Suppressor macrophage treated with lipopolysaccharide for 4 hours (primary cell): ENCODE measurements at places on chromosomes 1 and 21.

DNA sequence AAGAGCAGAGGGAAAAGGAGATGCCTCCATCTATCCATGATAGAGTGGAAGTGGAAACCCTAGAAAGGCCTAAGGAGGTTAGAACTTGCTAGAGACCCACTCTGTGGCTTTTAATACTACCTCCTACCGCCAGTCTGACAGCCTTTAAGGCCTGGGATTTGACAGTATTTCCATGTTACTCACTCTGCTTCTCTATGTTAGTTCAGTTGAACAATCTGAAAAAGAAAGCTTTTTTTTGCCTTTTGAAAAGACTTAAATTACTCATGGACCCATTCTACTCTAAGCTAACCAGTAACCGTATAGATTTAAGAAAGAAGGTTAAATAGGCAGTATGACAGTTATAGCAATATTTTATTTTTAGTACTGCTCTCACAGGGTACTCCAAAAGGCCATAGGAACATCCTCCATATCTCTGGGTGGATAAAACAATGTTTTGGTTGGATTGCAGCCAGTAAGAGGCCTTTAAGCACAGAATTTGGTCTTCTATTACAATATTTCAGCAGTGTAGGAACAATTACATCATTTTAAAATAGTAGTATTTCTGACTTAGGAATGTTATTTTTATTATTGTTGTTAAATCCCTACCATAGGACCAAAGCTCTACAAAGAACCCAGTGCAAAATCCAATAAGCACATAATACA lies 15.9 kb upstream of the GPR25 start:
- no peak for DNase-seq

GRCh38 chr1:164092603-164093353 lies 466.2 kb upstream of the PBX1 start:
- DNase-seq: peak; percentile 1

GRCh38 chr1:22105611-22106207 lies 37.2 kb downstream of the WNT4 start:
- peak; percentile 47 for DNase-seq

GRCh38 chr1:5220821-5221220 lies 566.4 kb downstream of the AJAP1 start:
- no peak for DNase-seq

DNA sequence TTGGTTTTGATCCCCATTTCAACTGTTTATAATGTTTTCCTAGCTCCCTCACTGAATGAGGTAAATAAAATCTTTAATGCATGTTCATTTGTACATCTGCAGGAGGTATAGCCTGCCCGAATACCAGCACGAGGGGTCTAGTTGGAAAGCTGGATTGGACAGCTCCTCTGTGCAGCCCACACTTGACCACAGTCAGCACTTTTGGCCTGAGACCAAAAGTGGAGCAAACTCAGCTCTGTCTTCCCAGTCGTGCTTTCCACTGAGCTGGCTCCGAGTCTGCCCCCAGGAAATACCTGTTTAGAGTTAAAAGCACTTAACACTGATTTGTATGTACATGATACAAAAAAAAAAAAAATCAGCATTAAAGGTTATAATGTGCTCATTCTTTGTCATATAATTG lies 224.4 kb downstream of the DSCAM start:
- no peak for DNase-seq

GRCh38 chr21:42750737-42751530 lies 97.5 kb downstream of the PDE9A start:
- DNase-seq: no peak

DNA sequence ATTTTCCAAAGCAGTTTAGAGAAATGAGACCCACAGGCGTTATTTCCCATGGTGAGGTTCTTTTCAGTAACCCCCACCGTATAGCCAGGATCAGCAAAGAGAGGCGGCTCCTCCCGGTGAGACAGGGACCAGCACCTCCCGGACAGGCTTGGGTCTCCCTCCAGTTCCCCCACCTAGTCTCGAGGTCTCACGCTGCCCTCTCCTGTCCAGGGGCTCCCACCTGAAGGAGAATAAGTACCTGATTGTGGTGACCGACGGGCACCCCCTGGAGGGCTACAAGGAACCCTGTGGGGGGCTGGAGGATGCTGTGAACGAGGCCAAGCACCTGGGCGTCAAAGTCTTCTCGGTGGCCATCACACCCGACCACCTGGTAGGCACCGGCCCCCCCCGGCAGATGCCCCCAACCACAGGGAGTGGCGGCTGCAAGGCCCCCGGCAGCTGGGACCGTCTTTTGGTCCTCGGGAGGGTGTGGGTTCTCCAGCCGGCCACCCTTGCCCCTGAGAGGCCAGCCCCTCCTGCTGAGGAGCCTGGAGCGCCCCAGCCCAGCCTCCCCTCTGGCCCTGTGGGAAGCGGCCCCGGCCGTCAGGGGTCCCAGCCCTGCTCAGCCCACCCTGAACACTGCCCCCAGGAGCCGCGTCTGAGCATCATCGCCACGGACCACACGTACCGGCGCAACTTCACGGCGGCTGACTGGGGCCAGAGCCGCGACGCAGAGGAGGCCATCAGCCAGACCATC lies 4.9 kb downstream of the COL6A1 start:
- DNase-seq: no peak

- peak; percentile 40 for DNase-seq
These were observed 755 bp downstream of the FBXO42 start for GRCh38 chr1:16351456-16351993.

- no peak for DNase-seq
These were observed 38.1 kb upstream of the RAP1GAP start for GRCh38 chr1:21707086-21707840.

- DNase-seq: no peak
These were observed 1267.0 kb upstream of the NCAM2 start for GRCh38 chr21:19731251-19731650.

DNA sequence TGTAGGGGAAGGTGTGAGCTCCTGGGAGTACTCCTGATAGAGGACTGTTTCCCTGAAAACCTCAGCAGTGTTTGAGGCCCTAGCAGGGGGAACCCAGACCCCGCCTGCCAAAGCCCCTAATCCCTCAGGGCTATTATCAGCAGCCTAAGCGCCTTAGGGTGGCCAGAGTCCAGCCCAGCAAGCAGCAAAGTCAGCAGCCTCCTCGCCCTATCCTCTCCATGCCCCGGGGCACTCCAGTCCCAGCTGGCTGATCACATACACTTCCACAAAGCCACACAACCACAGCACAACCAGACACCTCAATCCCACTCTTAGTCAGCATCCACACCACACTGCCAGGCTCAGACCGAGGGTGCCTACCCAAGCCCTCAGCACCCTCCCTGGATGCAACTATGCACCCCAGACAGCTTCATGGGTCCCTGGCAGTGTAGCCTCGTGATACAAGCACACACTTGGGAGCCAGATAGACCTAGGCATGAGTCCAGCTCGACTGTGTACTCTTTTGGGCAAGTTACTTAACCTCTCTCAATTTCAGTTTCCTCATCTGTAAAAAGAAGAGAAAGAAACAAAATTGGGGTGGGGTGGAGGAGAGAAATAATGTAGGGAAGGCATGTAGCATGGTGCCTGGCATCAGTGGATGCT lies 7.1 kb downstream of the IGSF9 start:
- DNase-seq: no peak

DNA sequence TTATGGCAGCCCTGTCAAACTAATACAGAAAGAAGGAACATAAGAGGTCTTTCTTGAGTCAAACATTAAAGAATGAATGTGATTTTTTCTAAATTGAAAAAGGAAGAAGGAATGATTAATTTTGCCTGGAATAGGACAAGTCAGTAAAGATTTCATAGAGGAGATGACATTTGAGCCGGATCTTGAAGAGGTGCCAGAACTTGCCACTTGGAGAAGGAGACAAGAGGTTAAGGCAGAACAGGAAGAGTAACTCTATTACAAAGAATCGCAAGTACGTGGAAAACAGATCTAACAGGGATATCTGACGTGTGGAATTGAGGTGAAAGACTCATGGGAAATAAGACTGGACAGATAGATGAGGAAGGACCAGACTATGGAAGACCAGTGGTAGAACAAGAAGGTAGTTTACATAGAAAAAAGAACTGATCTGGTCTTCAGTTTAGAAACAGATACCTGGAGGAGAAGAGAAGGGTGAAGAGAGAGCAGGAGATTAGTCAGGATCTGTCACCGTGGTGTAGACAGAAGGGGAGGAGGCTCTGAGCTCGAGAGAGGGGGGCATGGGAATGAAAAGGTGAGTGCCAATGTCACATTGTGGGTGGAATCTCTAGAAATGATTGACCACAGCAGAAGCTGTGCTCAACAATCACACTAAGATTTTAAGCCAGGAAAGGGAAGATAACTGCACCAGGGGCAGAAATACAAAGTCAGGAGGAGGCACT lies 32.5 kb downstream of the RHOU start:
- DNase-seq: no peak

GRCh38 chr21:38236232-38236631 lies 20.6 kb upstream of the KCNJ15 start:
- no peak for DNase-seq

- peak; percentile 74 for DNase-seq
These were observed 165.0 kb upstream of the IRF2BP2 start for GRCh38 chr1:234774971-234775370.

DNA sequence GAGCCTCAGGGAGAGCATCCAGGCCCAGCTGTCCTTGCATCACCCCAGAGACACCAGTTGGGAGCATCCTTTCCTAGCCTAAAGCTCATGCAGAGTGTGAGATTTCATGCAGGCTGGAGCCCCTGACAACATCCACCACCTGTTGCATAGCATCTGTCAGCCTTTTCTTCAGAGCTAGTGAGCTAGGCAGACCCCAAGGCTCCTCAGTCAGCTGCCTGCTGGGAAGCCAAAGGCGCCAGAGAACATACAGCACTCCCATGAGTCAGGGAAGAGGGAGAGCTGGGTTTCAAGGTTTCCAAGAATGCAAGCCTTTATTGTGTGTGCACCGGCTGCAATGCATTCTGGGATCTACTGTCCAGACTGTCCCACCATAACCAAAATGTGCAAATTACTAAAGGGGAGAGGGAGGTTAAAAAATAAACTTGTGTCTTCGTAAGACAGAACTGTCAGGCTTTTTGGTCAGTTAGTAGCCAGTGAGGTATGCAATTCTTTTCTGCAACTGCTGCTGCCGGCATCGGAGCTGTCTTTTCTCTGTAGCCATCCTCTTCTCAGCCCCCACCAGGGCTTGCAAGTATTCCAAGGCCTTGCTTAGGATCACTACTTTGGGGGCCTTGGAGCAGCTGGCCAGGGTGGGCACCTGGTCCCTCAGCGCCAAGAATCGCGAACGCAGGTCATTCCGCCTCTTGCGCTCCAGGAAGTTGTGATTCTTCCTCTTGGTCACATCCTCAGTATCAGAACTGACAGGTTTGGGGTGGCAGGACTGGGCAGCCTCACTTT lies 4.6 kb downstream of the MYCL start:
- DNase-seq: no peak

- no peak for DNase-seq
These were observed 100.3 kb downstream of the CACNA1E start for GRCh38 chr1:181583598-181583997.

- no peak for DNase-seq
These were observed 10.5 kb upstream of the TNFRSF25 start for GRCh38 chr1:6476483-6476882.

GRCh38 chr21:37940691-37941090 lies 24.4 kb upstream of the KCNJ6 start:
- DNase-seq: no peak

DNA sequence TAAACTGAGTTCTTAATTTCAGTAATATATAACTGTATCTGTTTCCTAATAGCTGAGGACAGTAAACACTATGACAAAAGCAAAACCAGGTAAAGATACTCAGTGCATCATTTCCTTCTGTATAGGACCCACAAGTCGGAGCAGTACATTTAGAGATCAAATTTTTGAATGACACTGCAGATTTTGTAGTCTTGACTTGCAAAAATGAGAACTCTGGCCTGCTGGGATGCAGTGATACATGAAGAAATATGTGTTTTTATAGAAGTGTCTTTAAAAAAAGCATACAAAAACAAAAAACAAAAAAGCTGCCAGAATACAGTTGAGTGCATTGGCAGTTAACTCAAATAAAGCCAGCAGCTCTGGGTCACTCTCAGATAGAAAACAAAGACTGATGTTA lies 19.0 kb downstream of the GART start:
- no peak for DNase-seq

- peak; percentile 5 for DNase-seq
These were observed at the start of gene NTNG1 for GRCh38 chr1:107140703-107141490. NTNG1 (plus strand) TSS chr1:107141039.

- DNase-seq: peak; percentile 40
These were observed 45.6 kb downstream of the IL23R start for GRCh38 chr1:67211589-67212563.

DNA sequence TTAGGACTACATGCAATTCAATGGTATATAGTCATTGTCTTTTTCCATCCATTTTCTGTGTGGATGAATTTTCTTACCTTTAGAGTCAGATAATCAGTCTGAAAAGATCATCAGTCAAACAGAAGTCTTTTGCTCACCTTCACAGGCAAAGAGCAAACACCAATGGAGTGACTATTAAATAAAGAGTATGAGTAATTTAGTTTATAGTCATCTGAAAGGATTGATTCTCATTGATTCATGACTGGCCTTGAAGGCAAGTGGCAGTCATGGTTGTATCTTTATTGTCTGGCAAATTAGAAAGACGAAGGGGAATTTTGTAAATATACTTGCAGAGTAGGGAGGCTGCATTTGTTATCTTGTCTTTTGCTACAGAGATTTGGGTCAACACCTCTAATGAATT lies 89.9 kb downstream of the EPB41 start:
- DNase-seq: no peak

DNA sequence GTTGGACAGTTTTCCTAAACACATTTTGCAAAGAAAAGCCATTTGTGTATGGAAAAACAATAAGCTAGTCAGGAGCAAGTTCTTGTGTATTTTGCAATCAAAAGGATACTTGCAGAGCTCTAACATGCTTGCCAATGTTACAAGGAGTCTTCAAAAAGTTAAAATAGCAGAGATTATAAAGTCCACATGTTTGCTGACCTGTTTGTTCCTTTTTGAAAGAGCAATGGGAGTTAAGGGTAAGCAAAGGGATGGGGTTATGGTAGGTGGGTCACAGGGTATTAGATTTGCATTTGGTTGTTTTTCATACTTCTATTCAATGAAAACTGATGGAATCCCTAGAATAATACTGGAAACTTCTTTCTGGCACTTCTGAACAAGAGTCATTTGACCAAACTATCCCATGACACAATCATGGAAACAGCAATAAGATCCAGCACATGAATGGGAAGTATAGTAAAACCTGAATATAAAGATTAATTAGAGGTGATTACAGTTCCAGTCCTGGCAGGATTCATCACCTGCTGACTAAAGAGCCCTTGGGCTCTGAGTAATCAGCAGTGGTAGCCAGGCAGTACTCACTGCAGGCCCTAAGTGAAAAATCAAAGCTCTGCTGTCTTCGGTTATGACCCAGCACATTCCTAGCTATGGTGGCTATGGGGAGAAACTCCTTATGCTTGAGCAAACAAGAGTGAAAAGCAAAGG lies 27.1 kb upstream of the ZC3H11B start:
- no peak for DNase-seq

DNA sequence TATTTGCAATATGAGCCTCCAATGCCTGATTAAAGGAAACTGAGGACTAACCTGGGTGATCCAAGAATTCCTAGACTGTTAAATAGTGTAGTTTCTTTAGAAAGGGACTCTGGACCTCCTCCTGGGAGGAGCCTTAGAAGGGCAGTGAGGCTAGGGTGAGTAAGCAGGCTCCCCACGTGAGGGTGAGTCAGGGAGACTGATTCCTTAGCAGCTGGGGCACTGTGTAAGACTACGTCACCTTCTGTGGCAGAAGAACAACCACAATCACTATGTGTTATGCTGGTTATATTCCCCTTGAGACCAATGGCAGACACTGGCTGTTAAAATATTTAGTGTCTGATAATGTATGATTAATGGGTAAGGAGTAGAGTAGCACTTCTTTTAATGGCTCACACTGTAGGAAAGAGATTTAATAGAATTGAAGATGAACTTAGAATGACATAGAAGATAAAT lies 53.3 kb upstream of the SYT14 start:
- DNase-seq: peak; percentile 91
